ENCODE measurements at places on chromosomes 4 and X.

- no peak for DNase-seq
Measured at GRCh38 chr4:125262079-125262478, 52.7 kb upstream of the FAT4 start.

DNA sequence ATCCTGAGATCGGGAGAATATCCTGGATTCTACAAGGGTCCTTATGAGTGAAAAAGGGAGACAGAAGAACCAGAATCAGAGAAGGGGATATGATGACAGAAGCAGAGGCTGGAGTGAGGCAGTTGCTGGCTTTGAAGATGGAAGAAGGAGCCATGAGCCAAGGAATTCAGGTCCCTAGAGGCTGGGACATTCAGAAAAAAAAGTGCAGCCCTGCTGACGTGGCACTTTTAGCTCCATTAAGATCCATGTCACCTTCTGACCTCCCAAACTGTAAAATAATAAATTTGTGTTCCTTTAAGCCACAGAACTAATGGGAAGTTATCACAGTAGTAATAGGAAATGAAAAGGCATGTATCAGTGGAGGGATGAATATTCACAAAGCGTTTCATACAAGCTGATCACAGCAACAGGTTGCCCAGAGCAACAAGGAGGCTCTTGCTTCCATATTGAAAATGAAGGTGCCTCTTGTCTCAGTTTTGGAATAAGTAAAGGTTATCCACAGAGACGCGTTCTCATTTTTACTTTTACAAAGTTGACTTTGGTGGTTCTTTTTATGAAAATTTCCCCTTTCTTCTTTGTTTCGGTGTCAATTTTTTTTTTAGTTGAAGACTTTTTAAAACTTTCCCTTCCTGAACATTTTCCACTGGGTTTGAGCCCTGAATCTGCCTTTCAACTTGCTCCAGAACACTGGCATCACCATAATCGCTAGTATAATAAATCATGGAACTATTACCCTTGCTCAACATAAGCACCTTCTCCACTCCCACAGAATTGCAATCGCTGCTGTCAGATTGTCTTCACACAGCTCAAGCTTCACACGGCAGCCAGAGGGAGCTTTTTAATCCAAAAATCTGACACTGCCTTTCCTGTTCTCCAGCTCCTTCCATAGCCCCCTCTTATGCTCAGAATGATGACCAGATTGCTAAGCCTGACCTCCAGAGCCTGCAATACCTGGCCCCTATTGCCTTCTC is 127.6 kb upstream of the RBPJ start:
- DNase-seq = no peak

DNA sequence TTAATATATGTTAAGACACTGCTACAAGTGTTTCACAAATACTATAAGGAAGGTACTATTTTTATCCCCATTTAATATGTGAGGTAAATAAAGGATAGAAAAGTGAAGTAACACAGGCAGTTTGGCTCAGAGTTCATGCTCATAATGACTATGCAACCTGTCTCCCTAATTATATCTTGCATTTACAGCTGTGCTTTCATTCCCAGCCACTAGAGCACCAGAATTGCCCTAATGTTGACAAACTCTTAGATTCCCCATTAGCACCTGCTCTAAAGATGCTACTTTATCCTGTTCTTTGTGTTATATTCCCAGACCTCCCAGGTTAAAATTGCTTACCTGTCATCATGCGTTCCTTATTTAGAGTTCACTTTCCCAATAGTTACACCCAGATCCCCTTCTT is 833.6 kb downstream of the CCSER1 start:
- no peak for DNase-seq

DNA sequence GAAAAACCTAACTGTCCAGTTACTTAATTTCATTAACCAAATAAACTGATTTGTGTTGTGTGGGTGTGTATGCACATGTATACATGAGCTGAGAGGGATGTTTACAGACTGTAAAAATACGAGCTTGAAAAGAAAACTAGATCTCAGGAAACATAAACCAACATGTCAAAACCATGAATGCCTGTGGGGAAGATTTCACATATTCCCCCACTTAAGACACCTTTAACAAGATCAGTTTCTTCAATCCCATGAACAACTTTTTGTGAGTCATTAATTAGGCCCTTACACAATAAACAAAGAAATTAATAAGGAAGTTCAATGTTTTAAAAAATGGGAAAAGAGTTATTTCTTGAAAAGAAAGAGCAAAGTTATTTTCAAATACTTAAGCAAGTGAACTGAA is 170.8 kb downstream of the ZNF674 start:
- DNase-seq = no peak

DNA sequence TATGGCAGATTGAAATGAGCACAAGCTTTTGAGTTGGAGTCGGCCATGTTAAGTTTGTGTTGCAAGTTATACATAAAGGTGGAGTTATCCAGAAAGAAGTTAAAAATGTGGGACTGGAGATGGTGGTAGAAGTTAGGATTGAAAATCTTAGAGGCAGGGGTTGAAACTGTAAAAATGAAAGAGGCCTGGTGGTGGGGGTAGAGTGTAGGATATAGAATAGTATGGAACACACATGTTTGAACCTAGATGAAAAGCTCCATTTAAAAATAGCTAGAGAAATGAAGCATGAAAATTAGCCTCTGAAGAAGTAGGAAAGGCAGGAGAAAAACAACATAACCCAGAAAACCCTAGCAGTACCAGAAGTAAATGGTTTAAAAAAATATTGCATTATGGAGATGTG is 131.8 kb upstream of the ENPEP start:
- DNase-seq = no peak

GRCh38 chr4:153523164-153523796 is 57.1 kb downstream of the TMEM131L start:
- DNase-seq = no peak

DNA sequence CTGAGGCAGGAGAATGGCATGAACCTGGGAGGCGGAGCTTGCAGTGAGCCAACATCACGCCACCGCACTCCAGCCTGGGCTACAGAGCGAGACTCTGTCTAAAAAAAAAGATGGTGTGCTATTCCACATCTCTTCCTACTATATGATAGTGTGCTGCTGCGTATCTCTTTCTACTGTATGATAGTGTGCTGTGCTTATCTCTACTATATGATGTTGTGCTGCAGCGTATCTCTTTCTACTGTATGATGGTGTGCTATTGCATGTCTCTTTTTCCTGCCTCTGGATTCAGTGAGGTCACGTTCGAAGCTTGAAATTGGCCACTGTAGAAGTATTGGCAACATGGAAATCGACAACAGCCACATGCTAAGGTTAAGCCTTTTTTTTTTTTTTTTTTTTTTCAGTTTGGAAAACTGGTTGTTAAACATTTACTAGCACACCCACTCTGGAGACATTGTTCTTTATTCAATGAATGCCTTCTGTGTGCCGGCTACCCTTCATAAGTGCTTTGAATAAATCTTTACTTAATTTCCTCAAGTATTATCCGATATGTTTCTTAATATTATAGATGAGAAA is 31.0 kb downstream of the ARFIP1 start:
- no peak for DNase-seq

Data from stimulated activated CD8-positive, alpha-beta memory T cell treated with anti-CD3 and anti-CD28 coated beads, Interleukin-2, amount 100 ng/mL, for 1 hour (primary cell).